ENCODE measurements at places on chromosomes 4 and X.

GRCh38 chr4:6021831-6022606, 3.8 kb upstream of the C4orf50 start:
- no peak for DNase-seq

DNA sequence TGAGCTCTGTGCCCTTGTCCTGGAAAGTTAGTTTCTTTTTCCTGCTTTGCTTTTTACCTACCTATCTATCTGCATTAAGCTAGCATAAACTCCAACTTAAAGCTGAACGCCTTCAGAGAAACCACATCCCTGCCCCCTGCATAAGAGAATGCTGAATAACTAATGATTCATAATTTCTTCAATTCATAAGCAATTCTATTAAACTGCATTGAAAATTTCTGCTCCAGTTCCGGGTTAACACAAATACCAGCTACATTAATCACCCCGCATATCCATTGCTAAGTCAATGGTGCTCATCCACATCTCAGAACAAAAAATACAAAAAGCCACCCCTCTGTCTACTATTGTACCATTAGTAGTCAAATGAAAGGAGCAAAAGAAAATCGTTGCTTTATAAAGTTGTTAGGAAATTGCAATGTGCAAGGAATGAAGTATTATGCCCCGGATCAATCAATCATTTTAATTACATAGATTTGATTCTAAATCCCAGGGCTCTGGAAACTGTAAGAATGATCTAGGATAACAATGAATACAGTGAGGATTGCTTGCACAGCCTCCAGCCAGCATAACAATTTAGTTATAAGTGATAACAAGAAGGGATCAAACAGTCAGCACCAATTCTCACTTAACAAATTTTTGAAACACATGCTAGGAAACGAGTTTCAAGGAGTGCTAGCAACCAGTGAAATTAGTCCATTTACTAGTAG, 106.8 kb downstream of the ELOVL6 start:
- no peak for DNase-seq

GRCh38 chr4:70151271-70151670, 2.8 kb upstream of the PRR27 start:
- DNase-seq = no peak

DNA sequence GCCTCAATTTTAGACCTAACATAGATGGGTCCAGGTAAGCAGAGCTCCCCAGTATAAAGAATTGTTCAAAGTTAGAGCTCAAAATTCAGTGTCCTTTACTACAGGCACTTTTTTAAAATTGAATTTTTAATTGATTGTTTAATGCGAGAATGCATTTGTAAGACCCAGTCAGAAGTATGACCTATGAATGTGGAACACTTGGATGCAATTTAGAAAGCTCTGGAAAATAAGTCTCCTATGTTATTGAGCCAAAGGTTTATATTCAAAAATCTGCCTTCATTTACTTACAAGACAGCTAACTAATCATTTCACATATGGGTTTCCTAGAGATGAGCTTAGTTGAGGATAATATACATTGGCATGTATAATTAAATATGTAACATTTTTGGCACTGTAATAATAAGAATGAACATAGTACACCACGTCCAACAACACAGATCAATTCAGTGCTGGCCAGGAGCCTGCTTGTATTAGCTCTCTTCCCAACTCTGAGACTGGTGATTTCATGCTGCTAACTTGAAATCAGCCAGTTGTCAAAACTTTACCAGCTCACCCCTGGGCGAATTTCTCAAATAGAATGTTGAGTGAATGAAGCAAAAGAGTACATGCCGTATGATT, 197.2 kb upstream of the NPY2R start:
- DNase-seq = no peak

GRCh38 chr4:186105647-186106321, 1.3 kb downstream of the FAM149A start:
- DNase-seq = peak; percentile 42

- DNase-seq = no peak
Measured at GRCh38 chrX:45584717-45585116, 384.0 kb upstream of the DIPK2B start.

DNA sequence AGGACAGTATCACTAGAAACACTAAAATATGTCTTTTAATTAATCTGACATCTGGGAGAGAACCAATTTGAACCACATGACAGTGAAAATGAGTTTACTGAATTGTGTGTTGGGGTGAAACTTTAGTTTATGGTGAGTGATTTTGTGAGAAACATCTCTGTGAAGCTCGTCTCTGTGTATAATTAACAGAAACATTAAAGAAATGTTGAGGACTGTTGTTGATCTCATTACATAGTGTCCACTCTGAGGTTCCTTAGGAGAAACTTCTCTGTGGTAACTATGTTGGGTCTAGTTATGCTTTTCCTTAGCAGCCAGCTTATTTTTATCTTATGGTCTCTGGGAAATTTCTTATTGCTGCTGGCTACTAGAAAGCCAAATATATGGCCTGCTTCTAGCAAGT, 15.8 kb downstream of the FGF2 start:
- no peak for DNase-seq

- no peak for DNase-seq
Measured at GRCh38 chr4:141957416-141957815, 321.0 kb downstream of the IL15 start.

DNA sequence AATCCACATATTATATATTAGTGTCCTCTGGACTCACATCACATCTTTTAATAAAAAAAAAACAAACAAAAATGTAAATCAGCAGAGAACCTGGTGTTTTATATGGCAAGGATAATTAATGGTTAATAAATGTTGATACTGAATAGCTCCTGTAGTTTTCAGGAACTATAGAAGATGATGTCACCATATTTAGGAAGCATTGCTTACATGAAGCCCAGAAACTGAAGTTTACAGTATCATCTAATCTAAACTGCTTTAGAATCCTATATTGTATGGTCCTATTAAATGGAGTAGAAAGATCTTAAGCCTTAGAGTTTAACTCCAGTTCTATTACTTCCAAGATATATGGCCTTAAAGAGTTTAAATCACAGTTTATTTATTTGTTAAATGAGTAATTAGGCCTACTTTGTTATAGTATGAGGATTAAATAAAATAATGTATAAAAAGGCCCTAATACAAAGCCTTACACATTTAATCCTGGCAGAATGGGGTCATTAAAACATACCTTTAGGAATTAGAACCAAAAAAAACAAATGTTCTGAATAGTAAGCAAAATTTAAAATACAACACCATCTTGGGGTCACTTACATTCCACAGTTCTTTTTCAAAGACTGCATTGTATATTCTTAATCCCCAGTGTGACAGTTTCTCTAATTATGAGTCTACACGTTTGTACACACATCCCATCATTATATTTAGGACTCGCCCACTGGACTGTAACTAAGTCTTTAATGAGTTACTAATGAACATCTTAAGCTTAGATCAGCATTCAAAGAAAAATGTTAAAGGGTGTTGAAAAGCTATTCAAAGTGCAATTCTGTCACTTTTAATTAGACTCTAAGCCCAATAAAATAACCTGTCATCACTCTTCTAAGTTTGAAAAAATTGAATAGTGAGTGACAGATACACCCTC, 305.9 kb downstream of the ADGRL3 start:
- DNase-seq = no peak

DNA sequence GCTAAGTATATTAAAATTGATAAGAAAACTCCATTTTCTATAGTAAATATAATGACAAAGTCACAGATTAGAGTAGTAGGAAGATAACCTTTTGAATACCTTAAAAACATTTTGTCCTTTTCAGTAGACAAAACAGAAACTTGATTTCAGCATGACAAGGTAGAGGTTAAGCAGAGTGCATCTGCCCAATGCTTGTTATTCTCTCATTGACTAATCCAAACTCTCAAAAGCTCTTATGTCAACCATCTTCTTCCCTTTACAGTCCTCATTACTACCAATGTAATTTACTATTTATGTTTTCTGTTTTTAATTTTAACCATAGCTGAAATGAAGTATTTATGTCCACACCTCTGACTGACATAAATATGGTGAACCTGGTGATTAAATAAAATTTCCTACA, 11.1 kb downstream of the NIPAL1 start:
- DNase-seq = no peak

GRCh38 chr4:148330724-148331123, 111.5 kb downstream of the NR3C2 start:
- DNase-seq = no peak

- DNase-seq = no peak
Measured at GRCh38 chr4:120853161-120853935, 69.2 kb downstream of the PRDM5 start.

- DNase-seq = no peak
Measured at GRCh38 chrX:37796310-37796709, 16.5 kb downstream of the CYBB start.

DNA sequence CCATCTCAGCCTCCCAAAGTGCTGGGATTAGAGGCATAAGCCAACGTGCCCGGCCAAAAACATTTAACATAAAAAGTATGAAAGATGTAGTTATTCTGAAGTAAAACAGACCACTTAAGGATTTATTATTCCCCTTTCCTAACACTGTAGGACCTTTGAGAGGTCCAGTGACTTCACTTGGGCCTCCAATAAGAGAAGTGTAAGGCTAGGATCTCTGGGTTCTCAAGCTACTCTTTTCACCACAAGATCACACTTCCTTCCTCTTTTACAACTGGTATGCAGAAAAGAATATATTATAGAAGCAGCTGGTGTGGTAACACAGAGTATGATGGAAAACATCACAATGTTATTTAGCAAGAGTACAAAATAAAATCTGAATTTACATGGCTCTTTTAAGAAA, 30.2 kb upstream of the CCNG2 start:
- DNase-seq = no peak

- DNase-seq = no peak
Measured at GRCh38 chr4:88138561-88138960, 19.9 kb downstream of the ABCG2 start.

DNA sequence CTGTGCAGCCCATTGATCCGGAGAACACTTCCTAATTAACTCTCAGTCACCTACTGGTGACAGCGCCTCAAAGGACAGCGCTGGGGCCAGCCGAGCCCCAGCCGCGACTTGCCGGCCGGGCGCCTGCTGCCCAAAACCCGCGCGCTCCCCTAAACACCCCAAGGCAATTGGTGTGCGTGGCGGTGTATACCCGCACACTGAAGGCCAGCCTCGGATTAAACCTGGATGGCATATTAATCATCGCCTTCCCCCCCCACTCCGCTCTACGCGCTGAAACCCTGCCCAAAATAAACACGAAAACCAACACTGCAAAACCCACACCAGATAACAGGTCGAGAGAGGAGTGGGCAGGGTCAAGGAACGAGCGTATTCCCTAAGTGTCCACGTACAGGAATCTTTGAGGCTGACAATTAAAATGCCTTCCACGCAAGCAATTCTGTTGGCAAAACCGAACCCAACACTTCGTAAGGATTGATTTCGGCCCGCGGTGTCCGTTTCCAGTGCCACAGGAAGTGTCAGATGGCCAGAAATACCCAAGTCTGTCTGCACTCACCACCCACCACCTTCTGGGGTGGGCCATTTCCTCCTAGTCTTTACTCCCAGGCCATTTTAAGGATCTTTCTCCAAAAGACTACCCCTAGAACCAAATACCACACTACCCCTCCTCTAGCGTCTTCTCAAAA, 2.7 kb downstream of the BCOR start:
- DNase-seq = no peak

GRCh38 chrX:148632444-148632843, 132.0 kb downstream of the AFF2 start:
- DNase-seq = no peak
